ENCODE measurements at places on chromosomes 4 and X.
A peak's percentile ranks its signal among the peaks of the same experiment; 100 is the strongest.

DNA sequence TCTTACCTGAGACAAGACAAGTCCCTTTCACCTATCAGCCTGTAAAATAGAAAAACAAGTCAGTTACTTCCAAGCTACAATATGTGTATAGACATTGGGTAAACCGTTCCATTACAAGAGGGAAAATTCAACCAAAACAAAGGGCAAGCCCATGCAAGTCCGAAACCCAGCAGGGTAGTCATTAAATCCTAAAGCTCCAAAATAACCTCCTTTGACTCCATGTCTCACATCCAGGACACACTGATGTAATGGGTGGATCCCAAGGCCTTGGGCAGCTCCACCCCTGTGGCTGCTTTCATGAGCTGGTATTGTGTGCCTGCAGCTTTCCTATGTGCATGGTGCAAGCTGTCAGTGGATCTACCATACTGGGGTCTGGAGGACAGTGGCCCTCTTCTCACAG, 14.7 kb upstream of the FAM47B start:
- no peak for DNase-seq

- peak; percentile 40 for DNase-seq
These were observed 2.4 kb downstream of the RCHY1 start for GRCh38 chr4:75511841-75512240.

DNA sequence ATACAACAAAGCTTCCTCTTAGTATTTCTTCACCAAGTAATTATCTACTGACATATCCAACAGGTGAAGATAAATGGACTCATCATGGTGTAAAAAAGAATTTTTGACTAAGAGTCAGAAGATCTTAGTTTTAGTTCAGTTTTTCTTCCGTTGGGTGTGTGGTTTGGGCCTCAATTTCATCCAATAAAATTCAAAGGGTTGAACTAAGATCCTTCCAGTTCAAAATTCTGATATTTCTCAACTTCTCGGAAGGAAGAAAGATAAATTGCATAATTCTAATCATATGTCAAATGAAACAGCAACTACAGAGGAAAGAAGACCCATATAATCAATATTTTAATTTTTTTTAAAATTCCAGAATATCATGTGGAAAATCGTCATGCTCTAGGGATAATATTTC, 192.7 kb downstream of the SPRY1 start:
- no peak for DNase-seq

GRCh38 chr4:149187726-149188125, 627.9 kb downstream of the IQCM start:
- DNase-seq: no peak

DNA sequence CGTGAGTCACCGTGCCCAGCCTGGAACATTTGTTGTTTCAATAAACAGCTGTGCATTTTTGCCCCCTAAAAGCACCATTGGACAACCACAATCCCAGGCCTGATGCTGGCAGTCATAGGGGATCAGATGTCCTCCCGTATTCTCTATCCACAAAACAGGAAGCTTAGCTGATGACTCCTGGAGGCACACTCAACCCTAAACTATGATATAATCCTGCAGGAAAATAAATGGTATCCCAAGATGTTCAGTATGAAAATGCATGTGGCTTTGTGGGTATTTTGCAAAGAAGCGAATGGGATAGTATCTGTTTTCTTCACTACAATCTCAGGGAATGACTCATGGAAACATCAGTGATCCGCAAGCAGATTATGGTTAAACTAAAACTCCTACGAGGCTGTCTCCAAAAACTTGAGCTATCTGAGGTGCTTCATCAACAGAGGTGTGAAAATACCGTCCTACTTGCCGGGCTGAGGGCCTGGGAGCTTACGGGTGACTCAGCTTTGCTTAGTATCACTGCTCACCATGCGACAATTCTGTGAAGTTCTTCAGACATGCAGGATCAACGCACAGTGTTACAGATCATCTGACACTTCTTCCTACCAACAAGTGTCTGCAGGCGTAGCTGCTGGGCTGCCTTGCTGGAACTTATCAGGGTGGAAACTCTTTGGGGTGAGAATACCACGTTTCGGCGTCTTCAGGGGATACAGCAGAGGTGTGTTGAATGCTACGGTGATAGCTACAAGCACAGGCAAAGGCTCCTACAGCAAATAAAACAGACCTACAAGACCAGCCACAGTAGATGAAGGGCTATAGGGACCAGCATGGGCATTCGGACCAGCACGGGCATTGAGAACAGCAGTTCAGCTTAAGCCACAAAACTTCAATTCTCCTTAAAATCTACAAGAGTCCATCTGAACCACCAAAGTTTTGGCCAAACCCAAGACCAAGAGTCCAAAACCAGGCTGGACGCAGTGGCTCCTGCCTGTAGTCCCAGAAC, 148.5 kb downstream of the DHRSX start:
- no peak for DNase-seq

GRCh38 chrX:1767026-1767425, 152.2 kb downstream of the ASMT start:
- DNase-seq: no peak
